Hepatocyte (in vitro differentiated cells): ENCODE measurements at places on chromosomes 5 and 9. TPM values are rescaled to one million over a fixed set of nuclear protein-coding genes. Genes with fewer than 3 reads are reported as not detected.

- no peaks in the 10 kb centered on the region for H3K36me3 ChIP-seq
- peaks cover 25% of the 10 kb centered on the region for H3K4me1 ChIP-seq
- H3K27me3 ChIP-seq: no peaks in the 10 kb centered on the region
- no peak overlapping the region for H3K27ac ChIP-seq
These were observed 81.5 kb downstream of the RGS3 start for GRCh38 chr9:113545068-113545467.

GRCh38 chr5:139652788-139653241 lies 4.7 kb downstream of the CXXC5 start:
- H3K36me3 ChIP-seq: no peaks in the 10 kb centered on the region
- peak overlapping the region; percentile 93 for H3K27ac ChIP-seq
- H3K27me3 ChIP-seq: no peaks in the 10 kb centered on the region
- peaks cover 66% of the 10 kb centered on the region for H3K4me1 ChIP-seq
- no peak overlapping the region for H3K4me3 ChIP-seq

- no peaks in the 10 kb centered on the region for H3K27me3 ChIP-seq
- no peak overlapping the region for H3K4me3 ChIP-seq
- H3K4me1 ChIP-seq: no peaks in the 10 kb centered on the region
- no peaks in the 10 kb centered on the region for H3K36me3 ChIP-seq
- no peak overlapping the region for H3K27ac ChIP-seq
These were observed 421.9 kb upstream of the KCNN2 start for GRCh38 chr5:113939988-113940387.

- H3K4me3 ChIP-seq: no peak overlapping the region
- H3K4me1 ChIP-seq: no peaks in the 10 kb centered on the region
- H3K36me3 ChIP-seq: no peaks in the 10 kb centered on the region
These were observed 51.1 kb downstream of the GCNT1 start for GRCh38 chr9:76510041-76510440.

MYMK gene
- polyA plus RNA-seq: 0.91 and 1.3 TPM in 2 replicates

- no peaks in the 10 kb centered on the region for H3K36me3 ChIP-seq
- H3K4me1 ChIP-seq: no peaks in the 10 kb centered on the region
- no peak for DNase-seq
- no peak overlapping the region for H3K4me3 ChIP-seq
- H3K27ac ChIP-seq: no peak overlapping the region
These were observed 39.4 kb downstream of the RNF44 start for GRCh38 chr5:176497852-176498251.

- peaks cover 4% of the 10 kb centered on the region for H3K27me3 ChIP-seq
- no peak overlapping the region for H3K27ac ChIP-seq
- no peaks in the 10 kb centered on the region for H3K36me3 ChIP-seq
These were observed 7.8 kb downstream of the FAM81B start for GRCh38 chr5:95398989-95399388.

DNA sequence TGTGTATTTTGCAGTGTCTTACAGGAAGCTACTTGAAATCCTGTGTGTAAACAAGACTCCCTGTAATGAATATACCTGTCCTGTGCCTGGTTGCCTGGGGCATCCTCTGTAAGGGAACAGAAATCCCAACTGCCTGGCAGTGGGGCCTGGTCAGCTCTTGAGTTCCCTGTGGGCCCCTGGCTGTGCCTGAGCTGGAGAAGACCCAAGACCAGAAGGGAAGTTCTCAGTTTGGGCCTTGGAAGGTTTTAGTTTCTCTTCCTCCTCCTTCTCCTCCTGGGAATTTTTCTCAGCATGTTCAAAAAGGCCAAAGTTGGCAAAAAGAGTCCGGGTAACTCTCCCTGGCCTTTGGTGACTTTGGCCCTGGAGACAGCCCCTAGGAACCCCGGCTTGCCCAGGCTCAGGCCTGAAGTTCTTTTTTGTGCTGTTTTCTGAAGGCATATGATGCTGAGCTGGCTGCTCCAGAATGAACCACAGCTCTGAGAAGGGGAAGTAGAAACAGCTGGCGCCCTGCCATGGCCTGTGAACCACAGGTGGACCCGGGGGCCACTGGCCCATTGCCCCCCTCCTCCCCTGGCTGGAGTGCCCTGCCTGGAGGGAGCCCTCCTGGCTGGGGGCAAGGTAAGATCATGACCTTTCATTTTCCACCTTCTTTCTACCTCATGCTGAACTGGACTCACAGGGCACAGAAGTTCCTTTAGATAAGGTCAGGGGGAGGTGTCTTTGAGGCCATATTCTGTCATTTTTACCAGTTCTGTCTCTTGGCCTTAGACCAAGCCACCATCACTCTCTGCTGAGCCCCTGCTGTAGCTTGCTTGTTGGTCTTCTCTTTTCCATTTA lies 5.8 kb downstream of the TMEM268 start:
- DNase-seq: no peak
- H3K27me3 ChIP-seq: no peaks in the 10 kb centered on the region
- no peak overlapping the region for H3K4me3 ChIP-seq
- H3K27ac ChIP-seq: no peak overlapping the region
- H3K4me1 ChIP-seq: peaks cover 14% of the 10 kb centered on the region

DNA sequence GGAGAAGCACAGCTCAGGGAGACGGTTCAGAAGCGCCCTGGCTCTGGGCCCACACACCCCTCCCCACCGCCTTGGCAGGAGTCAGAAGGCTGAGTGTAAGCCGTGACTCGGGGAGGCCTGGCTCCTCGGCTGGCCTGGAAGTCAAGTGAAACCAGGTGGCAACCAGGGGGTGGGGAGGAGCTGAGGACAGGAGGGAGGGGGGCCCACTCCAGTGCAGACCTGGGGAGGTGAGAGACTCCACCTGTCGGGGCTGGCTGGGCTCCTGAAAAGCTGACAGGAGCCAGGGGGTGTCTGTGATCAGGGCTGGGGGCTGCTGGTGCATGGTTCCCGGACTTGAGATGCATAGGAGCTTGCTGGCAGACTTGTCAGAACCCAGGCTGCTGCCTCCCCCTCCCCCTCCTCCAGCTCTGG lies 150.2 kb upstream of the PHYKPL start:
- H3K36me3 ChIP-seq: no peaks in the 10 kb centered on the region
- no peak overlapping the region for H3K27ac ChIP-seq
- DNase-seq: peak; percentile 54

C9 gene
- polyA plus RNA-seq: 0.38 and 0.79 TPM in 2 replicates
